ENCODE measurements at places on chromosomes 13 and 19.
A peak's percentile ranks its signal among the peaks of the same experiment; 100 is the strongest.

- DNase-seq = no peak
Observed at GRCh38 chr13:21741396-21741979, 70.6 kb downstream of the FGF9 start.

DNA sequence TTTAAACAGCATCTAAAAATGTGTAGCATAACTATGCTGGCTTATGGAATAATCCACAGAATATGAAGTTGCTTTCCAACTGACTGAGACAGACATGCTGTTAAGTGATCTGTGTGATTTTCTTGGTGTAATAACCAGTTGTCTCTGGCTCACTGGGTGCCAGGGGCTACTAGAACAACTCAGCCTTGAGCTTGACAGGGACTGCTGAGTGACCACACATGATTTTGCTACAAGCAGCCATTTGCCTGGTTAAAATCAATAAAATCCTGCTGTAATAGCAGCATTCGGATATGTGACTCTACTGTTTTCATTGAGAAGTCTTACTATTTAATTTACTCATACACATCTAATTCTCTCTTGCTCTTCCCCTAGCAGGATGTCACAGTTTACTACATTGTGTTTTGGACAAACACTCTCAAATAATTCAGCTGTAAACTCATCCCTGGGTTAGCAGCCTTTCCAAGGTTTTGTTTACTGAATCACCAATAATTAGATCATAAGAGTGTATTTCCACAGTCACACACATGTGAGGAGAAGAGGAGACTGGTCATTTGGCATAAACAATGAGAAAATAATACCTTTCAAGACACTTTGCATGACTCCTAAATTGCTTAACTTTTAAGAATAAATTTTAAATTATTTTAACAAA lies 426.2 kb downstream of the PCDH9 start:
- no peak for DNase-seq

- no peak for DNase-seq
Observed at GRCh38 chr19:17183858-17184321, 31.3 kb upstream of the USE1 start.

DNA sequence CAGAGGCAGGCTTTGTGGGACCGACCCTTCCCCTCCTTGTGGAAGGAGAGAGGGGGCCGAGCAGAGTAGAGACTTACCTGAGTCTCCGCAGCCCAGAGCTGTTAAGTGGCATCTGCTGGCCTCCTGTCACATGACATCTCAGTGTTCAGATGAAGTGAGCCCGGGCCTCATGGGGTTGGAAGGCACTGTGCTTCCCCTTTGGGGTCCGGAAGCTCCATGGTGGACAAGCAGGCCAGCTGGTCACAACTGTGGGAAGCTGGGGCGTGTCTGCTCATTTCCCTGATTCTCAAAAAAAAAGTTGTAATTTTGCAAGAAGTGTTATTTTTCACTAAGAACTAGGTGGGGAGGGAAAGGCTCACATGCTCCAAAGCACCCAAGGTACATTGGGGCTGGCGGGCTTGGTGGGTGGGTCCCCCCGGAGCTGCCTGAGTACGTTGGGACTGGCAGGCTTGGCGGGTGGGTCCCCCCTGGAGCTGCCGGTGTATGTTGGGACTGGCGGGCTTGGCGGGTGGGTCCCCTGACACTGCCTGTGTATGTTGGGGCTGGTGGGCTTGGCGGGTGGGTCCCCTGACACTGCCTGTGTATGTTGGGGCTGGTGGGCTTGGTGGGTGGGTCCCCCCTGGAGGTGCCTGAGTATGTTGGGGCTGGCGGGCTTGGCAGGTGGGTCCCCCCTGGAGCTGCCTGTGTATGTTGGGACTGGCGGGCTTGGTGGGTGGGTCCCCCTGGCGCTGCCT lies 18.2 kb upstream of the DCUN1D2 start:
- no peak for DNase-seq

DNA sequence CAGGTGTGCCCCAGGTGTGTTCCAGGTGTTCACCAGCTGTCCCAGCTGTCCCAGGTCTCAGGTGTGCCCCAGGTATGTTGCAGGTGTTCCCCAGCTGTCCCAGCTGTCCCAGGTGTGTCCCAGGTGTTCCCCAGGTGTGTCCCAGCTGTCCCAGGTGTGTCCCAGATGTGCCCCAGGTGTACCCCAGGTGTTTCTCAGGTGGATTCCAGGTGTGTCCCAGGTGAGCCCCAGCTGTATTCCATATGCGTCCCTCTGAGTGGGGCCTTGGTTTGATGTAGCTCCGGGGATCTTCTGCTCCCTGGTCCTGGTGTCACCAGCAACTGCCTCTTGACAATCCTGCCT lies 719 bp upstream of the GRK1 start:
- no peak for DNase-seq

- DNase-seq = peak; percentile 90
Observed at GRCh38 chr13:106100171-106100919, 435.1 kb downstream of the EFNB2 start.

DNA sequence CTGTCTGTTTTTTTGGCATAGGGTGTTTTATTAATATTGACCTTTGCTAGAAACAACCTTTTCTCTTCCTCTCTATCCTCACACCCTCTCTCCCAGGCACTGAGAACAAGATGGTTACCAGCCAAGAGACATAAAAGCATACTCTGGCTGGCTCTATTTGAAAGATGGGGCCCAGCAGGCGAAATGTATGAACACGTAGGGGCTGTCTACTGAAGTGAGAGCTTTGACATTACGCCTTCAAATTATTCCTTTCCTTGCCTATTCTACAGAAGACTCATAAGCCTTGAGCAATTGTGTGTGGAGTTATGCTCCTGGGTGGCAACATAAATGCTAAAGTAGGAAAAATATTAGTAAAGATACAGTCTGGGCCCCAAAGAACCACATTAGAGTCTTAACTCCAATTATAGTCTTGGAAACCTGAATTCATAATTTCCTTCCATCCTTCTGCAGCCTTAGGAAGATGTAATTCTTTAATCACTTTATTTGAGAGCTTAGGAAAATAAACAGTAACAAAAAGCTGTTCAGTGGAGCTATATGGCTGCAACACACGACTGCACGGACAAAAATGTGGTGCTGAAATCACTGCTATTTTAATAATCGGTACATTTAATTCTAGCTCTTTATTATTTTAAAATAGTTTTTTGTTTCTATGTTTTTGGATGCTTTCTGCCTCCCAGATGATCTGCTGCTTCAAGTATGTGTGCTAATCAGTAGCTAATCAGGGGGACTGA lies 122.3 kb upstream of the RNF113B start:
- DNase-seq = no peak

GRCh38 chr19:48842789-48843162 lies 6.5 kb upstream of the HSD17B14 start:
- DNase-seq = peak; percentile 77

DNA sequence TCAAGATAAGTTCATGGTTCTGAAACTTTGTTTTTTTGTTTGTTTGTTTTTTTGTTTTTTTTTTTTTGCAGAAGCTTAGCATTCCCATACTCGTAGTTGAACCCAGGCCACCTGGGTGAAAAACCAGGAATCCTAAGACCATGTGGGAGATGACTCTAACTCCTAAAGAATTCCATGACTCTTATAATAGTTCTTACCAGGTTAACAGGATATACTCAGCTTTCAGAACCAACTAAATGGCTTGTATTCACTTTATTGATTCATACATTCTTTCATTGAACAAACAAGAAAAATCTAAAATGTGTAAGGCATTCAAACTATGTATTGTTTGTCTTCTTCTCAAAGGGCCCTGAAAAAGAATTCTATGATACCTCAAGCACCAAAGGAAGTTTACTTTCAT lies 40.5 kb upstream of the KLF5 start:
- DNase-seq = no peak

DNA sequence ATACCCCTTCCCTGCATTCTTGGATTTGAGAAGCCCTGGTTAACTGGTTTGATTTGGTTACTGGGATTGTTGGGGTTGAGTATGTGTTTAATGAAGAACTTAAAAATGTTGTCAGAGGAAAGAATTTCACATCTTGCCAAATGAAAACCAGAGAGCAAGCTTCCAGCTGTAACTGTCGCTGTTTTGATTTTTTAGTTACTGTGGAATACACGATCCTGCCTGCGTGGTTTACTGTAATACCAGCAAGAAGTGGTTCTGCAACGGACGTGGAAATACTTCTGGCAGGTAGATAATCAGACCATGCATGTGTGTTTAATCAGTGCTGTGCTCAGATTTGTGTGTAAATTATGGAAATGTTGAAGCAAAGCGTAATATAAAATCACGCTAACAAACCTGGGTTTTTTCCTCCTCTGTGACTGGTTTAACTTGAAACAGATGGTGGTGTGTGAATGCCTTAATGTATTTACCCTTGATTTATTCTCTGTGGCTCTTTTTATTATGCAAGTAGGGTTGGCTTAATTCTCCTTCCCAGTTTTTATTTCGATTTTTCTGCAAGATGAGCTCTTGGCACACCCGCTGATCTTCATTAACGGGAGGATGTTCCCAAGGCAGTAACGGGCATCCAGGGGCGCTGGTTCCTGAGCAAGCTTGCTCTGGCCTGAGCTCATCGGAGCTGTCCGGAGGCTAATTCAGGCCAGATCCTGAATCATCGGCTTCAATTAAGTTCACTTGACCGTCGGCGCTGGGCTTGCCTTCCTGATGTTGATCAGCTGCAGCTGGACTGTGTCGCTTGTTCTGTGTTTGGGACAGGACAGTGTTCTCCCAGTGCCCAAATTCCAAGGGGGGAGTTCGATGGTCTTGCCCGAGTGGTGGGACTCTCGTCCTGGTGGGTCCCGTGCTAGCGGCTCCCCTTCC lies 16.0 kb downstream of the UPF1 start:
- DNase-seq = no peak

DNA sequence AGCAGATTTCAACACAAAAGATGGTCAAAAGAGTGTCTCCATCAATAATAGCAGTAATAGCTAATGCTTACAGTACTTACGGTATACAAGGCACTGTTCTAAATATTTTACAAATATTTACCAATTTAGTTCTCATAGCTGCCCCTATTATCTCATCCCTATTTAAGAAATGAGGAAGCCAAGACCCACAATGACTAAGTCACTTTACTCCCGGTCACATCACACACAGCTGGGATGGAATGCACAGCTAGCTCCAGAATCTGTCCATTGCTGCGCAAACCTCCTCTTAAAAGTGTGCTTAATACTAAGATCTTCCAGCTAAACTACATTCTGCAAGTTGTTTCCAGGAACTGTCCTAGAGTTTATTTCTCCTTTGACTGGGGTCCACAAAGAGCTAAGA lies 63.4 kb downstream of the RAP2A start:
- DNase-seq = no peak

GRCh38 chr13:55653497-55653896 lies 1487.2 kb upstream of the PRR20A start:
- no peak for DNase-seq

GRCh38 chr19:52897138-52897935 lies at the start of gene ZNF320:
TSS of gene ZNF320 (minus strand) at chr19:52897635. CDS start at chr19:52890255, 7,380 bp downstream.
- peak; percentile 97 for DNase-seq

DNA sequence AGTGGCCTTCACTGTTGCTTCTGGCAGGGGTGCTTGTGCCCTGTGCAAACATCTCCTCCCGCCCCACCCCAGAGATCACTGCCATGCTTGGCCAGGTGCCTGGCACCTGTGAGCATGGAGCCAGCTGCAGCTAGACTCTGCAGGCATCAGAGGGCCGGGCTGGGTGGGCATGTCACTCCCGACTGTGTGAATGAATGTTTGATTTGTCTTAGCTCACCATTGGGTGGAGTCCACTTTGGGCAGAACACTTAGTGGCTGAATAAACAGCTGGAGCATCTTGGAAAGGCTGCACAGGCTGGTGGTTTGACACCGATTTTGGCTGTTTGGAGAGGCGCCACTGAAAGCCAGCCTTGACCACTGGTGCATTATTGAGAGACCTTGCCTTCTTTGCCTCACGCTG lies 267.3 kb downstream of the DLEU7 start:
- no peak for DNase-seq

- DNase-seq = no peak
Observed at GRCh38 chr13:112605531-112605990, 17.6 kb upstream of the TUBGCP3 start.

DNA sequence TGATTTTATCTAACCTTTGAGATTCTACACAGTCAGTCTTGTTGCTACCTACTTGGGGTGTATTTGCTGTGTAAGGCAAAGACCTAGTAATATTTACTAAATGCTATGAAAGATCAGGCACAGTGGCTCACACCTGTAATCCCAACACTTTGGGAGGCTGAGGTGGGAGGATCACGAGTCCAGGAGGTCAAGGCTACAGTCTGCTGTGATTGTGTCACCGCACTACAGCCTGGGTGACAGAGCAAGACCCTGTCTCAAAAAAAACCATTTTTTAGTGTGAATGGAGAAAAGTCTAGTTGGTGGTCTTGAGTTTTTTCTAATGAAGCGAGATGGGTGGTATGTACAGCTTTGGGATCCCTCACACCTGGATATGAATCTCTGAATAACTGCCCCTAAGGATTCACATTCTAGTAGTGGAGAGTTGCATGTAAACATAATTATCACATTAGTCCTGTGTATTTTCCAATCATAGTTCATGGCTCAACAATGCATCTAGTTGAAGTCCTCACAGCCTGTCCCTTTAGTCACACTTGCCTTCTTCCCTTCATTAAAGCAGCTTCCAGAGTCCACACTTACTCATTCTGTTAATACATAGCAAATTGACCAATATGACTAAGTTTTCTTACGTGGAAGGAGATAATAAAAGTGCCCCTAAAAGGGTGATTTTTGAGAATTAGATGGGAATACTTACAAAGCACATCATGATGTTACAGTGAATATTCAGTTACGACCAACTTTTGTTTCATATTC lies 7.5 kb downstream of the RPL21 start:
- no peak for DNase-seq

DNA sequence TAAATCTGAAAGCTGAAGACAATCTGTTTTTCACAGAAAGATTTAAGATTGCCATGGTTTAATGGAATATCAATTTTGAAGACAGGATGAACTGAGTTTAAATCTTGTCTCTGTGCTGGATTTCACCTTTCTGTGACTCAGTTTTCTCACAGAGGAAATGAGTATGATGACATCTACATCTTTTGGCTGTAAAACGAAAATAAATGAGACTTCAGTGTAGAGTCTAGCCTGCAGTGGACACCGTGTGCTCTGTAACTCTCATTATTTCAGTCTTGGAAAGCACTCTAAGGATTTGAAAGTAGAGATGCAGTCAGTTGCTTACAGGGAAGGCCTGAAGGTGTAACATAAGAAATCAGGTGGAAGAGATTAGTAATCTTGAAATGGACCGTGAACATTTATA lies 150.4 kb downstream of the NALCN start:
- no peak for DNase-seq

- no peak for DNase-seq
Observed at GRCh38 chr19:41220811-41221210, 1.8 kb downstream of the AXL start.

DNA sequence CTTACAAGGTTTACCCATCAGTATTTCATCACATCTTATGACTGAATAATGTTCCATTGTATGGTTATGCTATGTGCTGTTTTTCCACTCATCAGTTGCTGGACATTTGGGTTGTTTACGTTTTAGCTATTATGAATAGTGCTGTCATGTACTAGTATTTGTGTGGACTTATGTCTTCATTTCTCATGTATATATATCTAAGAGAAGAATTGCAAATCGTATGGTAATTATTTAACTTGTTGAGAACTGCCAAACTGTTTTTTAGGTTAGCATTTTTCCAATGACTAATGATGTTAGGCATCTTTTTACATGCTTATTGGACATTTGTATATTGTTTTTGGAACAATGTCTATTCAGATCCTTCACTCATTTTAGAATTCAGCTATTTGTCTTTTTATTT lies 368.3 kb downstream of the LMO7 start:
- DNase-seq = no peak

All from ecto neural progenitor cell (in vitro differentiated cells).